Stimulated activated CD4-positive, alpha-beta T cell treated with anti-CD3 and anti-CD28 coated beads, Interleukin-1b, Interleukin-23, amount 100 ng/mL, for 48 hours (primary cell): ENCODE measurements at places on chromosomes 11 and 22.

- DNase-seq: no peak
Measured at GRCh38 chr11:27357250-27357649, 5.8 kb downstream of the CCDC34 start.

- peak; percentile 93 for DNase-seq
Measured at GRCh38 chr11:119084663-119085436, at the start of gene HMBS. TSS of gene HMBS (plus strand) at chr11:119084881. CDS start at chr11:119085034, 153 bp downstream.

GRCh38 chr11:22426915-22427314 lies 88.7 kb downstream of the SLC17A6 start:
- no peak for DNase-seq

DNA sequence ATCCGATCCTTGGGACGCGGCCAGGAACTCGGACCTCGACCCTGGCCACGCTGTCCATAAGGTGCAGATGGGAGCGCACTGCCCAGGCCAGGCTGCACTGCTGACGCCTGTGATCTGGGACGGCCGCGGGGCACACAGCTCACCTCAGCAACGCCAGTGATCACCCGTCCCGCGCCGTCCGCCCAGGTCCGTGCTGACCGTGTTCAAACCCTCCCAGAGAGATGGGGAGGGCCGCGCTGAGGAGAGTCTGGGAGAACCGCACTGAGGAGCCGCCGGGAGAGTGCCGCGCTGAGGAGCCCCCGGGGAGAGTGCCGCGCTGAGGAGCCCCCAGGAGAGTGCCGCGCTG lies 636 bp downstream of the KCNQ1OT1 start:
- no peak for DNase-seq

DNA sequence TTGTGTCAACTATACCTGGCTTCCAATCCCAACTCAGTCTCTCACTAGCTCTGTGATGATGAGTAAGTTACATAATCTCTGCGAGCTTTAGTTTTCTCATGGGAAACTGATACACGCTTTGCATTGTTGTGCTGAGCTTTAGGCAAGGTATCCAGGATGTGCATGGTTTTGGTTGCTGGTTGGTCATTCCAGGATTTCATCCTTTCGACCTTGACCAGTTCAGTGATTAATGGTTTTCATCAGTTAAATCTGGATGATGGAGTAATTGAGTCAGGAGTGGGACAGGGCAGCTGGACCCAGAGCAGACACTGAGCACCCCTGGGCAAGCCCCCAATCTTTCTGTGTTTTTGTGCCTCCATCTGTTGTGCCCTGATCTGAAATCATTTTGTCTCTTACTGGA lies 417.3 kb upstream of the CADM1 start:
- DNase-seq: no peak

- DNase-seq: no peak
Measured at GRCh38 chr11:18264035-18264434, 2.0 kb upstream of the SAA1 start.

DNA sequence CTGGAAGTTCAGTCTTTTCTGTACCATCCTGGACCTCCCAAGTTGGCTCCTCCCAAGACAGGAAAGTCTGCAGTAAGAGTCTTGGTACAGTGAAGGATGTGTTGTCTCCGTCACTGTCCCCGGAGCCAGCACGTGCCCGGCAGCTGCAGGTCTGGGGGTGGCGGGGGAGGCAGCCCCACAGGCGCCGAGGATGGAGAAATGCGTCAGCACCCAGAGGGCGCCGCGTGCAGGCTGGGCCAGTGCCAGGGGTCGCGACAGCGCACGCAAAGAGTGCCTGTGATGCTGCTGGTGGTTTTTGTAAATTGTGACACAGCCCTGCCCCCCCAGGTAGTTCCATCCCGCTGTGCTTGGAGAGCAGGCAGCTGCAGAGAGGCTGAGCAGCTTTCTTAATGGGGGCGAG lies 1200.5 kb downstream of the BRD1 start:
- no peak for DNase-seq

DNA sequence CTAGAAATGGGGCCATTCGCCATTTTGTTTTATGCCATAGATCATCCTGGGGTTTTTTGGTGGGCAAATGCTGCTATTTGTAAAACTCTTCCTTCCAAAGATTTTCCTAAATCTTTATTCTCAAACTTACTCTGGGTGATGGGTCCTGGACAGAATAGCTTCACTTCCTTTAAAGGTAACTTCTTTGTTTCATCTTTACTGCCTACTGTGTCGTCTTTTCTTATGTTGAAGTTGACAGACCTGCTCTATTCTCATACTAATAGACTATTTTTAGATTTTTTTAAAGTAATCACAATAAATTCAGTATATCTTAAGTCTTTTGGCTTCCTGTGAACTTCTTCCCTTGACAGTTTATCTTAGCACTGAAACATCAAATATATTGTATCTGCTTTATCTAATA lies 98.6 kb downstream of the YAP1 start:
- DNase-seq: no peak

GRCh38 chr11:7964261-7964660 lies 986 bp downstream of the NLRP10 start:
- no peak for DNase-seq

- DNase-seq: no peak
Measured at GRCh38 chr11:111299101-111300026, 1.0 kb downstream of the POU2AF3 start.

- DNase-seq: no peak
Measured at GRCh38 chr11:45929486-45930030, 7.1 kb downstream of the LARGE2 start.

DNA sequence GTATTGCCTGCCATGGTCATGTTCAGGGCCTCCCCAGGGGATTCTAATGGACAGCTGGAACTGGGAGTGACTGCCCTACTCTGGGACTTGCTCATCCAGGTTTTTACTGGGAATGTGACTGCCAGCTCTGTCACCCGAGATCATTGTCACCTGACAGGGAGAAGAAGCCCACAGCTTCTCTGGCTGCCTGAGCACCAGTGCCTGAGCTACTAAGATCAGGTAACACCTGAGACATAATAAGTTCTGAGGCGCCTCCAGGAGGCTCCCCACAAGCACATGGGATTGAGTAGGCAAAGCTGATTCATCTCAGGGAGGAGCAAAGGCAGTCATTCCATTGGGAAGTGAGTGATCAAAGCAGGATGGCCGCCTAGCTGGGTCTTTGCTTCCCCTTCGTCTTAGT lies 84.2 kb upstream of the GALNT18 start:
- DNase-seq: no peak

DNA sequence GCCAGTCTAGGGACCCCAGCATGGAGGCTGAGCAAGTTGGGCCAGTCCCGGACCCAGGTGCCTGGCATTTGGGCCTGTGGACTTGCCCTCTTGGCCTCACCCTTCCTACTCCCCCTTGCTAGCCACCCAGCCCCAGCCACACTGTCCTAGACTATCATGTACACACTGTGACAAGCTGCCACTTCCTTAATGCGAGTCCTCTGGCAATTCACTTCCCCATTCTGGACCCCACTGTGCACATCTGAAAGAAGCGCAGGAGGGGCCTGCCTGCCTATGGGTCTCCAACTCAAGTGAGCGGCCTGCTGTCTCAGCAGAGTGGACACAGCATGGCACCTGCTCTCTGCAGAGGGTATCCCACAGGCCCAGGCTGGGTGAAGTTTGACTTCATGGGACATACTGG lies 68.5 kb upstream of the LMO1 start:
- no peak for DNase-seq

DNA sequence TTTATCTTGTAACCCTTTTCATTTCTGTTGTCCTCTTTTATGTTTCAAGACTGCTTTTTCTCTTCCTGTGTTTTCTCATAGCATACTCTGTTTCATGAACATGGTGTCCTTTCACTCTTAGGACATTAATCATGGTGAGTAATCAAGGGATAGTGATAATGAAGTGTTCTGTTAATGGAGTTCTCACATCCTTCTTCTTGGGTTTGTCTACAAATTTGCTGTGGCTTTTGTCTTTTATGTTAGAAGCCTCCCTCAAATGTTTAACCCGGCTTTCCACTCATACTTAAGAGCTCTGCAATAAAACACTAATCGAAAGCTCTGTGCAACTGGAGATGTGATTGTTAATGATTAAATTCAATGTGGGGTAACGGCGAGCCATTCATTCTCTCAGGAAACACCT lies 593.6 kb downstream of the NELL1 start:
- no peak for DNase-seq

DNA sequence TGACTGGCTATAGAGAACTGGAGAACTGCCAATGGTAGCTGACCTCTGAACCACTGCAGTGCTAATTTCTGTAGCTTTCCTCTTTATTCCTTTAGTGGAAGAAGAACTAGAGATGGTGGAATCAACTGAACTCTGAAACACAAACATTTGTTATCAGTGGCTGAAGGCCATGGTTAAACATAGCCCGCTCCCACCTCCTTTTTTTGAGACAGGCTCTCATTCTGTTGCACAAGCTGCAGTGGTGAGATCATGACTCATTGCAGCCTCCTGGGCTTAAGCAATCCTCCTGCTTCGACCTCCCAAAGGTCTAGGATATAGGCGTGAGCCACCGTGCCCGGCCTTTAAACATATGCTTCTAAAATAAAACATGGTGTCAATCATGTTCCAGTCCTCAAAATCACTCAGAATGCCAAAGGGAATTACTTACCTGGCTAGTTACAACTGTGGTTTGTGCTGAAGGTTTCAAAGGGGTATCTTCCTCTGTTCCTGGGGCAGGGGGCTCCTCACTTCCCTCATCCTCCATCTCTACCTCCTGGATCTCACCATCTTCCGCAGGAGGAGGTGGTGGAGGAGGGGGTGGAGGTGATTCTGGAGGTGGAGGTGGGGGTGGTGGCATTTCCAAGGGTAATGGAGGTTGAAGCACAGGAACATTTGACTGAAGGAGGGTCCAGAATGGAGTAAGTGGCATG lies 9.0 kb upstream of the AGBL2 start:
- DNase-seq: no peak

DNA sequence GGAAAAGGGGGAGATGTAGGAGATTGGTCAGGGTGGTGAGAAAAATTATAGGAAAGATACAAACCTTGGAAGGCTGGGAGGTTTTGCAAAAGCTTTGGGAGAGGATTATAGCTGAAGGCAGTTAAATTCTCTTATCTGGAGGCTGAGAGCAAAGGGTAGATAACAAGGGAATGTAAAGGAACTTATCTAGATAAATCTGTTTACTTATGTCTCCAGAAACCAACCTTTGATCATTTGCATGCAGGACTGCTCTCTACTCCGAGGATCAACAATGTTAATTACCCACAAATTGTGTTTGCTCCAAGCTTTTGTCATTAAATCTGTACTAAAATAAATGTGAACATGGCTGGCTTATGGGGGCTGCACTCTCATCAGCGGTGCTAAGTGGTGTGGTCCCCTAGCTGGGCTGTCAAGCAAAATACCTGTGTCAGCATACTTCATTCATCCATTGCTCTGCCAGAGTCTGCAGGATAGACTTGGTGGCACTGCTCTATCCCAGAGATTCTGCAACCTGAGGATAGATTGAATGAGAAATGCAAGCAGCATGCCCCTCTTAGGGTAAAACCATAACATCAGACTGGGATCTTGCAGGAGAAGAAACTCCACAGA lies 1599.2 kb upstream of the TENM4 start:
- no peak for DNase-seq

DNA sequence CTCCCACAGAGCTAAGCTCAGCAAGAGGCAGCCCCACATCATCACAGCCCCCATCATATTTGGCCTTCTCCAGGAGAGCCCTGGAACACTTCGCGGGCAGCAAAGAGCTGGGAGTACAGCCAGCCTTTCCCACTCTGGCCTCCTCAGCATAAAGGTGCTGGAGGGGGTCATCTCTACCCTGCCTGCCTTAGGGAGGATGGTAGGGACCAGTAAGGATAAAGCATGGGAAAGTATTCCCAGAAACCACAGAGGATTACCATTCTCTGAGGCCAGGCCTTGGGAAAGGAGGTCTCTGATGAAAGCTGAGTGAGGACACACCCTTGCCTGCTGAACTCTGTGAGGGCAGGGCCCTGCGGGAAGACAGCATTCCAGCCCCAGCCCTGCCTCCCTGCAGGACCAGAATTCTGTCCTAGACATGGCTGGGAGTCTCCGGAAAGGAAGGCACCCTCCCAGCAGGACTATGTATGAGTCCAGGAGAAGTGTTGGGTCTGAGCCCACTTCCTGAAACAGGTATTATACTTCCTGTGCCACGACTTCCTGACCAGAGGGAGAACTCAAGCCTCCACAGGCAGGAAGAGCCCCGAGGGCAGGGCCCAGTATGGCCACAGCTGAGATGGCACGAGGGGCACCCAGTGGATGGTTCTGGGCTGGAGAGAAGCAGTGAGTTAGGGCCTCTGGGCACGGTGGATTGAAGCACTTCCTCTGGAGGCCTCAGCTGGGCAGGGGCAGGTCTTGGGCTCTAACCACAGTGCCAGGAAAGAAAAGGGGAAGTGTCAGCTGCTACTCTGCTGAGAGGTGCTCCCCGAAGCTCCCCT lies 12.9 kb upstream of the CASTOR1 start:
- DNase-seq: no peak

GRCh38 chr11:3099178-3099577 lies 42.0 kb upstream of the CARS1 start:
- DNase-seq: no peak

DNA sequence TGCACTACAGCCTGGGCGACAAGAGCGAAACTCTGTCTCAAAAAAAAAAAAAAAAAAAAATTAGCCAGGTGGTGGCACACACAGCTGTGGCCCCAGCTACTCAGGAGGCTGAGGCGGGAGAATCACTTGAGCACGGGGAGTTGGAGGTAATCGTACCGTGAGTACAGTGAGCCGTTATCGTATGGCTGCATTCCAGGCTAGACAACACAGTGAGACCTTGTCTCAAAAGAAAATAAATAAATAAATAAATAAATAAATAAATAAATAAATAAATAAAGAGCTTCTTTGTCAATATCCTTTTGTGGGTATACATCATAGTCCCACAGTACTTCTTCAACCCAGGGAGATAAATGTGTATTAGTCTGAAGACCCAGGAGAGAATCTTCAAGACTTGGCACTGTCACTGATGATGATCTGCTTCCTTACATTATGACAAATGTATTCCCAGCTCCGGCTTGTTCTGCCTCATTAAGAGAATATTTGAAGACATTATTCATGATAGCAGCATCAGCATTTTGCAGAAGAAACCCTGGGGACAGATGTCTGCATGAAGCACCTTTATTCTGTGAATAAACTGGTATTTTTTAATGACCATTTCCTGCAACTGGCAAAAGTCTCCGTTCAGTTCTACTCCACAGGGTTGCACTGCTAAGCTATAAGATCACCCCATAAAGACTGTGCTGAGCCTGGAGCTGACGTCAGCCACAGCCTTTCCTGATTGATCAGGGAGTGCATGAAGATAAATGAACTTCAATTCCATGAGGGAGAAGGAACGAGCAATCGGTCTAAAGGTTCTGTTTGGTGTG lies 1.6 kb upstream of the ACY3 start:
- no peak for DNase-seq

- no peak for DNase-seq
Measured at GRCh38 chr22:16806401-16806800, 18.8 kb downstream of the XKR3 start.

GRCh38 chr11:121587182-121587581 lies 134.4 kb upstream of the SORL1-AS1 start:
- DNase-seq: no peak

- DNase-seq: no peak
Measured at GRCh38 chr11:128759597-128759996, 65.7 kb downstream of the FLI1 start.
